ENCODE measurements at places on chromosomes 1 and 21.

- no peak for DNase-seq
Observed at GRCh38 chr1:234973426-234974250, 155.0 kb downstream of the TOMM20 start.

DNA sequence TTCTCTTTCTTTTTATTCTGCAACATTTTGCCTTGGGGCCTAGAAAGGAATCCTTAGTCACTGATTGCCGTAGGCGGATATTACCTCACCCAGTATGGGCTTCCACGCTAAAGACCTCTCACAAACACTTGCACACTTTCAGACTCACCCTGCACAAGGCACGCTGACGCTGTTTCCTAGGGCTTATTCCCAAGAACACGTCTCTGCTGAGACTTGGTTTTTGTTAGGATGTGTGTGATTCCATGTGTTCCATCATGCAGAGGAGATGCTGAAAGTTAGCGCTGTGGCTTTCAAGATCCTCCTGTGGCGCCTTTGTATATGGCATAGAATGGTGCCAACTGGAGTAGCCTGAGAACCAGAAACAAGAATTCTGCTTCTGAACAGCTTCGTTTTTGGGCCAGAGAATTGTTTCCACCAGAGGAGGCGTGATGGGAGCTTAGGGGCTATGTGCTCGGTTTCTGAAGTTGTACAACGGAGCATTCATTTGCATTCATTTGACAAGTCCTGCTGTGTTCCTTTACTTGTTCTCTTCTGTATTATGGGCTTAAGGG, 297.0 kb downstream of the DISC1 start:
- no peak for DNase-seq

DNA sequence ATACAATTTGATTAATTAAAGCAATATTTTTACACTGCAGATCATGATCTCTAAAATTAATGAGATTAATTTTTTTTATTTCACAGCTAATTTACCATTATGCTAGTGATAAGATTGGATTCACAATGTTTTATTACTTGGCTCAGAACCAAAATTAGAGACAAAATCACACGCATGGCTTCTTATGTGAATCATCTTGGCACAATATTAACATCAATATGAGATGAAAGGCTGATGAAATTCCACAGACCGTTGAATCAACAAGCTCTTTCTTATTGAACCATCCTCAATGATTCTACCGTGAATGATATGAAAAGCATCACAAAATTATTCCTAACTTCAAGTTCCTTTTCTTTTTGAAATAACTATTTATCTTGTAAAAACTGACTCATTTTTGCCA, 544.9 kb downstream of the KCNT2 start:
- peak; percentile 1 for DNase-seq

DNA sequence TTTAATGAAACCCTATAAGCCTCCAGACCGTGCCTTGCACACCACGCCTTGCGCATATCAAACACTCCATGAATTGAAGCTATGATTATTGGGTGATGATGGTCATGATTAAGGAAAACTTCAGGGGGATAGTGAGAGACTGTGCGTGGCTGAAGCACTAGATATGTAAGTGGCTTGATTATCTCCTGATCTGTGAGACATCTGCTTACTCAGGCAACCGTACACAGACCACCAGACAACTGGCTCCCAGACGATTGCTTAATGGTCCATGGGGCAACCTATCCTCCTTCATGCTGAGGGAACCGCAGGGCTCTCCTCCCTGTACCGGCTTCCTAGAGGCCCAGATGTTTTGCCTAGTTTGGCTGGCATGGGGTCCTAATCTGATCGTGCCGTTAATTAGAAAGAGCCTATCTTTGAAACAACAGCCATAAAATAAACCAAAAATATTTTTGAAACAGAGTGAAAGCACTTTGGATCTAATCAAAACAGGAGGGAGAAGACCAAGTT, 51.6 kb downstream of the IRF2BP2 start:
- no peak for DNase-seq

All from cardiac muscle cell (in vitro differentiated cells and primary cell).